ENCODE measurements at places on chromosomes 3 and 15.
A peak's percentile ranks its signal among the peaks of the same experiment; 100 is the strongest.

- peaks cover 18% of the 10 kb centered on the region for H3K4me1 ChIP-seq
- peaks cover 20% of the 10 kb centered on the region for H3K36me3 ChIP-seq
- peak overlapping the region; percentile 24 for H3K27ac ChIP-seq
- DNase-seq: peak; percentile 72
- H3K4me3 ChIP-seq: no peak overlapping the region
These were observed 6.6 kb downstream of the TM6SF1 start for GRCh38 chr15:83113881-83114674.

DNA sequence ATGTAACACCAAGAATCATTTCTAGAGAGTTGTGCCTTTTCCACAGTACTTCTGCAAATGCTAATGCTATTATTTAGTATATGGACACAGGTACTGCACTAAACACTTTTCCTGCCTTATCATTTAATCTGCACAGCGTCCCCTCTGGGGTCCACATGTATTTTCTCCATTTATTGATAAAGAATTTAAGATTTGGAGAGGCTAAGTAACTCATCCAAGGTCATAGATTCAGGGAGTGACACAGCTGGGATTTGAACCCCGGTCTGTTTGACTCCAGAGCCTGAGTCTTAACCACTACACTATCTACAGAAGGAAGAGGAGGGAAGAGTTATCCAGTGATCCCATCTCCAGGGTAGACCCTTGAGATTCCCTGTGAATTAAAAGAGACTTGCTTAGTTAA, 24.9 kb upstream of the TPRG1 start:
- no peak for DNase-seq
- no peak overlapping the region for H3K4me3 ChIP-seq
- no peaks in the 10 kb centered on the region for H3K27me3 ChIP-seq
- peaks cover 15% of the 10 kb centered on the region for H3K4me1 ChIP-seq
- H3K27ac ChIP-seq: no peak overlapping the region

GRCh38 chr15:33293713-33294334, 16.9 kb upstream of the RYR3 start:
- H3K4me3 ChIP-seq: no peak overlapping the region
- no peaks in the 10 kb centered on the region for H3K4me1 ChIP-seq

DNA sequence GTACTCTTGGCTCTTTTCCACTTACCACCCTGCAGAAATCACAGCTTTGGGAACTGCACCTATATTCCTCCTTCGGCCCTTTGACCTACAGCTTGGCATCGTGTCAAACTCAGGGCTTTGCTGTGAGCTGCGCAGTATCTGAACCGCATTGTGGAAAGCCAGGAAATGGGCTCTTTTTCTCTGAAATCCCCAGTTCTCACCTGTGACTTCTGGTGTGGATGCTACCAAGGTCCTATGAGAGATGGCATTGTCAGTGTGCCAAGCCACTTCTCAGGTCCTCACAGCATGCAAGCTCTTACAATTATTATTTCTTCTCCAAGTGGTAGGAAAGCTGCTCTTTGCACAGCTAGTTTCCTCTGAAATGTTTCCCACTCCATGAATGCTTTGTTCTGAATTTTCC, 450.6 kb upstream of the TBL1XR1 start:
- H3K4me3 ChIP-seq: no peak overlapping the region
- H3K4me1 ChIP-seq: peaks cover 10% of the 10 kb centered on the region
- no peak overlapping the region for H3K27ac ChIP-seq

GRCh38 chr3:134476306-134476705, 9.5 kb downstream of the ANAPC13 start:
- peak overlapping the region; percentile 31 for H3K27ac ChIP-seq
- H3K4me3 ChIP-seq: no peak overlapping the region
- H3K36me3 ChIP-seq: peaks cover 40% of the 10 kb centered on the region
- peaks cover 27% of the 10 kb centered on the region for H3K4me1 ChIP-seq
- no peaks in the 10 kb centered on the region for H3K27me3 ChIP-seq
- DNase-seq: no peak

DNA sequence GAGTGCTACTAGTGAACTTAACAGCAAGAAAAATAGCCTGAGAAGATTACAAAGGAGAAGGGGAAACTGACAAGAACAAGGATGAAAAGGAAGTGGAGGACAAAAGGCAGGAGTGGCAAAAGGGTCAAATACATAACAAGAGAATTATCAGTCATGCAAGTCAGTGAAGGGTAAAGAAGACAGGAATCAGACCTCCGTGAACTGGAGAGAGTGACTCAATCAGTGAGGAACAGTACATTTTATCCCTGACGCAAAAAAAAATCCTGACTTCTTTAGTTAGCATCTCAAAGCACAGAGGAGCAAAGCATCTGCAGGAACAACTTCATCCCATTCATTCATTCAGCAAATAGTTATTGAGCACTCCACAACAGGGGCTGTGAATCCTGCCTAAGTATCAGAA, 97.8 kb downstream of the SST start:
- no peak overlapping the region for H3K27ac ChIP-seq
- H3K4me3 ChIP-seq: no peak overlapping the region
- DNase-seq: no peak
- peaks cover 4% of the 10 kb centered on the region for H3K4me1 ChIP-seq
- no peaks in the 10 kb centered on the region for H3K27me3 ChIP-seq

GRCh38 chr3:17964108-17964507, 221.7 kb upstream of the TBC1D5 start:
- DNase-seq: no peak
- no peaks in the 10 kb centered on the region for H3K4me1 ChIP-seq
- H3K4me3 ChIP-seq: no peak overlapping the region
- no peak overlapping the region for H3K27ac ChIP-seq
- H3K27me3 ChIP-seq: no peaks in the 10 kb centered on the region

GRCh38 chr15:101167753-101168462, 83.9 kb downstream of the CHSY1 start:
- no peaks in the 10 kb centered on the region for H3K27me3 ChIP-seq
- H3K4me3 ChIP-seq: peak overlapping the region; percentile 8
- peak; percentile 83 for DNase-seq
- peak overlapping the region; percentile 88 for H3K27ac ChIP-seq
- peaks cover 39% of the 10 kb centered on the region for H3K4me1 ChIP-seq

DNA sequence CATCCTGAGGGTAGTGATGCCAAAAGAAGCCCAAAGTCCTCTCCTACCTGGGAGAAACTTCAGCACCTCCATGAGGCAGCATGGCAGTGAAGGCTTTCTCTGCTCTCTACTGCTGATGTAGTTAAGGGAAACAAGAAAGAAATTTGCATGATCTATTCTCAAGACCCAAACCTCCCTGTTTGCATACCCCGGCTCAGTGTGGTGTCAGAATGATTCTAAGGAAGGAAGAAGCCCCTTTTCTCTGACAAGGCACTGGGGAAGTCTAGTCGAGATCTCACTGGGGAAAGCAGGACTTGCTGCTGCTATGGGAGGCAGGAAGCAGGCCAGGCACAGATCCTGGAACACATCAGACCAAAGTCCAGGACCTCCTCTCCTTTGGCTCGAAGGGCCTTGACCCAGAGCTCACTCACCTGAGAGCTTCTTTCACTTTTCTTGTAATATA, 89.4 kb upstream of the ICE2 start:
- no peaks in the 10 kb centered on the region for H3K4me1 ChIP-seq
- no peaks in the 10 kb centered on the region for H3K36me3 ChIP-seq
- no peaks in the 10 kb centered on the region for H3K27me3 ChIP-seq
- H3K4me3 ChIP-seq: no peak overlapping the region
- no peak overlapping the region for H3K27ac ChIP-seq

DNA sequence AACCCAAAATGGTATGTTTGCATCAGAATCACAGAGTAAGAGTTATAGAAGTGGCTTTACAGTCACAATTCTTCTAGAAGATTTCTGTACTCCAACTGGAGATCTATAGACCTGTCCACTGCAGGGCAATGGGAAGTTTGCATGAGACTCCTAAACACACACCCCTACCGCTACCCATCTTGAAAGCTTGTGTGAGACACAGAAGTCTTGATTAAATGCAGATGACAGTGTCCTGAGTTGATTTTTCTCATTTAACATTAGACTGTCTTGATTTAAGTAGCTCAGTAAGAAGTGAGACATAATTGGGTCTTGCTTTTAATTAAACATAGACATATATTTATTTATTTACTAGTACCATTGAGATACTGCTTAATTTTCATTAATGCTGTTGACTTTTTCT, 54.4 kb downstream of the CD47 start:
- no peaks in the 10 kb centered on the region for H3K36me3 ChIP-seq
- H3K27ac ChIP-seq: no peak overlapping the region
- H3K4me1 ChIP-seq: no peaks in the 10 kb centered on the region
- no peak overlapping the region for H3K4me3 ChIP-seq
- no peaks in the 10 kb centered on the region for H3K27me3 ChIP-seq

- no peak overlapping the region for H3K27ac ChIP-seq
- no peaks in the 10 kb centered on the region for H3K36me3 ChIP-seq
- no peaks in the 10 kb centered on the region for H3K4me1 ChIP-seq
- DNase-seq: no peak
- no peak overlapping the region for H3K4me3 ChIP-seq
These were observed 10.9 kb downstream of the ACSBG1 start for GRCh38 chr15:78223396-78224022.

GRCh38 chr3:13895155-13896105, 15.6 kb upstream of the WNT7A start:
- peak overlapping the region; percentile 61 for H3K4me3 ChIP-seq
- H3K27me3 ChIP-seq: no peaks in the 10 kb centered on the region
- no peaks in the 10 kb centered on the region for H3K36me3 ChIP-seq

DNA sequence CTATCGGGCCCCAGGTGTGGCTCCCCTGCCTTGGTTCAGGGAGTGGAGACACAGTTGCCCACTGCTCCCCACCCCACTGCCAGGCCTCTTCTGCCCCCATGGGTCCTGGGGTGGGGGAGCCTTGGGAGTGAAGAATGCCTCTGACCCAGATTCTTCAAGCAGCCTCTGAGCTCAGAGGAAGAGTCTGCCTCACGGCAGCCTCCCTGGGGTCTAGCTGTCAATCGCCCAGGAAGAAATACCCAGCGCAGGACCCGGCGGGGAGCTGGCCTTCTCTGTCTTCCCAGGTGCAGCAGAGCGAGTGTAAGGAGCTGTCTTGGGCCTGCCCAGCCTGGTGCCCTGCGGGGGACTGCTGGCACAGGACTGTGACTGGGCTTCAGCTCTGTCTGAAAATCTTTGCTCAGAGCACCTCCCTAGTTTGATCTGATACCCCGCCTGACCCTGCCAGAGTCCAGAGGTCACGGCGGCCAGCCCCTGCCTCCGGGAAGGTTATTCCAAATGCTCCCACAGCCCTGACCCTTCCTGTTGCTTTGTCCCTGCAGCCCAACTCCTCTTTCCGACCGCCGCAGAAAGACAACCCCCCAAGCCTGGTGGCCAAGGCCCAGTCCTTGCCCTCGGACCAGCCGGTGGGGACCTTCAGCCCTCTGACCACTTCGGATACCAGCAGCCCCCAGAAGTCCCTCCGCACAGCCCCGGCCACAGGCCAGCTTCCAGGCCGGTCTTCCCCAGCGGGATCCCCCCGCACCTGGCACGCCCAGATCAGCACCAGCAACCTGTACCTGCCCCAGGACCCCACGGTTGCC, 11.0 kb downstream of the ANKRD63 start:
- H3K36me3 ChIP-seq: no peaks in the 10 kb centered on the region
- DNase-seq: no peak
- H3K4me1 ChIP-seq: no peaks in the 10 kb centered on the region
- no peak overlapping the region for H3K4me3 ChIP-seq
- no peaks in the 10 kb centered on the region for H3K27me3 ChIP-seq
- no peak overlapping the region for H3K27ac ChIP-seq

DNA sequence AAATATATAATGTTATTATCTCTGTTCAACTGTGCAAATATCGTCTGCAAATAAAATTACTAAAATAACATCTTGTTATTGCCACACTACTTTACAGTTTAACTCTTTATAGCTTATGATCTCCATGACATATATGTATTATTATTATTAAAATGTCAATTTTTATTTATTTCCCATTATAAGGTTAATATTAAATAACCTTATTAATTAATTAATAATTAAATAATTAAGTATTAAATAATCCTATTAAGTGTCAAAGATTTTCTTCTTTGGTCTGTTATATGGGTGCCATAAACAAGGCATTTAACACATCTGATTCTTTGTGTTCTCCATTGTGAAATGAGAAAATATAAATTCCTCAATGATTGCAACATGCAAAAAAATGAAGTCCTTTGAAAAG, 10.0 kb downstream of the BCHE start:
- no peaks in the 10 kb centered on the region for H3K4me1 ChIP-seq
- no peaks in the 10 kb centered on the region for H3K27me3 ChIP-seq
- DNase-seq: no peak
- no peak overlapping the region for H3K27ac ChIP-seq

DNA sequence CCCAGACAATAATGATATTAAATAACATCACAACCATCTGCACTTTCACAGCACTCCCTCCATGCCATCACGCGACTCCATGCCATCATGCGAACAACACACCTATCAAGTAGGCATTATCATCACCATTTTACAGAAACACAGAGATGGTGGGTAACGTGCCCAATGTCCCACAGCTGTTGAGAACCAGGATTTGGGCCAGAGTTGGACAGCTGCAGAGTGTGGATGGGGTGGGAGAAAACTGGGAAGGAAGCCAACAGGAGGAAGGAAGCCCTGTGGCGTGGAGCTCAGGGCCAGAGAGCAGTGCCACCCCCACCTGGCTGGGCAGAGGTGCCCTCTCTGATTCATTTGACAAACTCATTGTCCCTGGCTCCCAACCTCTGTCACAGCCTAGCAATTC, 29.0 kb downstream of the RBPMS2 start:
- H3K4me3 ChIP-seq: no peak overlapping the region
- H3K4me1 ChIP-seq: no peaks in the 10 kb centered on the region

GRCh38 chr3:47056705-47057104, 77.2 kb downstream of the NBEAL2 start:
- H3K4me1 ChIP-seq: no peaks in the 10 kb centered on the region
- DNase-seq: no peak
- no peaks in the 10 kb centered on the region for H3K27me3 ChIP-seq
- peaks cover 55% of the 10 kb centered on the region for H3K36me3 ChIP-seq
- no peak overlapping the region for H3K4me3 ChIP-seq
- no peak overlapping the region for H3K27ac ChIP-seq

GRCh38 chr3:111151438-111151837, 79.8 kb downstream of the NECTIN3 start:
- H3K27me3 ChIP-seq: no peaks in the 10 kb centered on the region
- no peak overlapping the region for H3K27ac ChIP-seq
- H3K36me3 ChIP-seq: no peaks in the 10 kb centered on the region
- no peak for DNase-seq
- no peaks in the 10 kb centered on the region for H3K4me1 ChIP-seq

DNA sequence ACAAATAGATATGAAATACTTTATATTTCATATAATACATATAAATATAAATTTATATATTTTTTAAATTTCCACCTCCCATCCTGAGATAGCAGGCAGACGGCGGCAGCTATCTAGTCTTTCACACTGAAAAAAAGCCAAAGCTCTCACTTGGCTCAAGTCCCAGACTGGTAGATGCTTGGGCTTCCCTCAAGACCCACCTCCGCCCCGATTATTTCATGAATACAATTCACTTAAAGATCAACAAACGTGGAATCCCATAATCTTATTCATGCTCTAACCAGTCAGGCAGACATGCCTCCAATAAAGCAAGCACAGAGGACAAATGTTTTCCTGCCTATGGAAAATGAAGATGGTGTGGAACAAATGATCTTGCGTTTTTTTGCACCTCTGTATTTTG, 275.9 kb upstream of the NR2F2 start:
- peaks cover 10% of the 10 kb centered on the region for H3K27me3 ChIP-seq
- DNase-seq: no peak
- H3K27ac ChIP-seq: no peak overlapping the region
- peaks cover 16% of the 10 kb centered on the region for H3K4me1 ChIP-seq

GRCh38 chr3:58792921-58793451, 126.4 kb upstream of the FAM3D start:
- no peaks in the 10 kb centered on the region for H3K27me3 ChIP-seq
- no peaks in the 10 kb centered on the region for H3K4me1 ChIP-seq
- H3K36me3 ChIP-seq: no peaks in the 10 kb centered on the region
- DNase-seq: no peak

- DNase-seq: no peak
- H3K36me3 ChIP-seq: peaks cover 100% of the 10 kb centered on the region
- H3K4me3 ChIP-seq: no peak overlapping the region
- H3K27me3 ChIP-seq: no peaks in the 10 kb centered on the region
- no peak overlapping the region for H3K27ac ChIP-seq
These were observed 47.1 kb downstream of the CHD2 start for GRCh38 chr15:92947071-92947730.
